ENCODE measurements at places on chromosomes 1 and 21. TPM values are rescaled to one million over a fixed set of nuclear protein-coding genes. Genes with fewer than 3 reads are reported as not detected.
A peak's percentile ranks its signal among the peaks of the same experiment; 100 is the strongest.

The C1orf141 gene
- total RNA-seq: not detected

The PDZK1IP1 gene
- total RNA-seq: 1.9 TPM

The SPRR4 gene
- not detected for total RNA-seq

GRCh38 chr1:180210008-180210620 lies 19.9 kb upstream of the LHX4 start:
- DNase-seq: no peak

DNA sequence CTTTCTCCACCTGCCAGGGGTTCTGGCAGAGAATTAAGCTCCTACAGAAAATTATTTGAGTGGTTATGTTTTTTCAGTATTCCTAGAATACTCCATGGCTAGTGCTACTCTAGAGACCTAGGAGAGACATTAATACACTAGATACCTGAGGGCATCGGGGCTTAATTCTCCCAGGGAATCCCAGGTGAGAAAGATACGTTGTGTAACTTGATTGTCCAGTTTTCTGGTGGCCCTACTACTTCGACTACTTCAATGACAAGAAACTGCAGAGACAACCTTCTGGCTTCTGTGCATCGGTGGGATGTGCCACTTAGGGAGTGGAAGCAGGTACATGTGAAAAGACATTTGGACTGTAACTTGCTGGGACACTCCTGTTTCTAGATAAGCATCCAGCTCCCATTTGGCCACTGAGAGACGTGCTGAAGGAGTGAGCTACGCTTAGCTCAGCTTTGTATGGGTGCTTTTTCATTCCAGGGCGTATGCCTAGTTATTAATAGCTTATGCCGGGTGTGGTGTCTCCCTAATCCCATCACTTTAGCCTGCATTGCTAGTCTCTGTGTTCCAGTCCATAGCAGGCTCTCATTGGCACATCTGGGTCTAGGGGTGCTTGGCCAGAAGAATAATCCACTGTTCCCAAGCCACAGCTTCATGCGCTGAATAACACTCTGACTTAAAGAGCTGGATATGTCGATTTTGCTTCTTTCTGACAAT lies 300.7 kb downstream of the SIPA1L2 start:
- no peak for DNase-seq

DNA sequence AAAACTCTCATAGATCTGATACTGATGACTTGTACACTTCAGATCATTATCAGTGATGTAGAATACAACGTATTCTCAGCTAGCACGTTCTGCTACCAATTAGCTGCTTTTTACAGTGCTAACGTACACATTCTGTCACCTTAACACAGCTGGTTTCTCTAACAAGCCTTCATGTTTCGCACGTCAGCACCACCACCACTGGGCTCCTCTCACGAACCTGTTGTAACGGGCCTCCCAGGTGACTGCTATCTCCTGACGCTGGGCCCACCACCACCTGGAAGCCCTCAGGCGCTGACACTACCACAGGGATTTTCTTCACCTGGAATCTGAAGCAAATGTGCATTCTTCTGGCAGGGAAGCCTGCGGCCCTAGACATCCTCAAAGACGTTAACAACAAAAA lies 19.8 kb downstream of the TOMM20 start:
- DNase-seq: peak; percentile 14

DNA sequence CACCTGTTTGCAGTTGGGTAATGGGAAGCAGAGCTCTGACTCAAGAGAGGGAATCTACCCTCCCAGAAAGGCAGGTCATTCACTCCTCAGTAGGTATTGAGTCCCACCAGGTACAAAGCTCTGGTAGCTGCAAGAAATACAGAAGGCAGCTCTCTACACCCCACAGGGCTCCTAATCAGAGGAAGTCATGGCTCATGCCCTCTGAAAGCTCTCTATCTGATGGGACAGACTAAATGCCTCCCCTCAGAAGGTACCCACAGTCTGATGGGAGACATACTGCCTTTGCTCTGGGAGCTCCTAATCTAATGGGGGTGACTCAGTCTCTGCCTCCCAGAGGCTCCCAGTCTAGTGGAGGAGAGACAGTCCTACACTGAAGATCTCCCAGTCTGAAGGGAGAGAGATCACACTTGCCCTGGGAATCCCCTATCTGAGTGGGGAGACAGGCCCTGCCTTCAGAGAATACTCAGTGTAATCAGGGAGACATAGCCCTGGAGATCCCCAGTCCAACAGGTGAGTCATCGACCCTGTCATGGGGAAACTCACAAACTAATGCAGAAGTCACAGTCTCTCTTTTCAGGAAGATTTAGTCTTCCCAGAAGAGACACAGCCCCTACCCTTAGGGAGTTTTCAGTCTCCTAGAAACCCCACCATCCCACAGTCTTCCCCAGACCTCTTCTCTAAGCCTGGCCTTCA lies 23.7 kb downstream of the CAMK1G start:
- no peak for DNase-seq

DNA sequence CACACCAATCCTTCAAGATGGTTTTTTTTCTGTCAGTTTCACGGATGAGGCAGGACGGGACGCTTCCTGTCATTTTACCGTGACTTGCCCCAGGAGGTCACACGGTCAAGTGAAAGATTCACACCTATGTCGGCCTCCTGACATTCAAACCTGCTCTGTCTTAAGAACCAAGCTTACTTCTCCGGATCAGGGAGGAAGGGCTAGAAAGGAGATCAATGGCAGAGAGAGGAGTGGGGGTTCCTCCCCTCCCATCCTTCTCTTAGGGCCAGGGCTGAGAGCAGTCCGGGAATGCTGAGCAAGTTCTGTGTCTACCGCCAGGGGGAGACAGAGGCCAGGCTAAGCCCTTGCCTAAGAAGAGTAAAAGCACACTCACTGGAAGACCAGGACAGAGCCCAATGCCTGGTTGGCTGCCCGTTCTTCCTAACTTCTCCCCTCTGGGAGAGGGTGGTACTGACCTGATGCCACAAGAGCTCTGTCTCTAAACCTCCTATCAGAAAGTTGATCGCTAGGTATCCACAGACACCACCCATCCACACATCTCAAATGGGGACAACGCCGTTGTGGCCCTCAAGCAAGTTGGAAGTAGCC lies 1.1 kb upstream of the PPM1J start:
- peak; percentile 89 for DNase-seq

DNA sequence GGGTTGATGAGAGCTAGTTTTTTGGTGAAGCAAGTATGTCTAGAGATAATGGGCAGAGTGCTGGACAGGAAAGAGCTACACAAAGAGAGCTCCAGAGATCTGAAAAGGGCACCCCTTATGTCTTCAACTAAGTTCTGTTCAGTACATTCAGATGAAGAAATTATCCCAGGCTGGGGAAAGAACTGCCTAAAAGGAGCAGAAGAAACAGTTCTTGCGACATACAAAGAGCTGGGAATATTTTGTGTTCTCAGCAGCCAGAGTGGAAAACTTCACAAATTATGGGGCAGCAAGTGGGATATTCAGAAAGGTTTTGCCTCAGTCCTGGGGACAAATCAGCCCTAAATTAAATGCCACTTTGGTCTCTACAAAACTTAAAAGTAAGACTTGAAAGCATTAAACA lies 17.4 kb upstream of the CCN1 start:
- DNase-seq: no peak

DNA sequence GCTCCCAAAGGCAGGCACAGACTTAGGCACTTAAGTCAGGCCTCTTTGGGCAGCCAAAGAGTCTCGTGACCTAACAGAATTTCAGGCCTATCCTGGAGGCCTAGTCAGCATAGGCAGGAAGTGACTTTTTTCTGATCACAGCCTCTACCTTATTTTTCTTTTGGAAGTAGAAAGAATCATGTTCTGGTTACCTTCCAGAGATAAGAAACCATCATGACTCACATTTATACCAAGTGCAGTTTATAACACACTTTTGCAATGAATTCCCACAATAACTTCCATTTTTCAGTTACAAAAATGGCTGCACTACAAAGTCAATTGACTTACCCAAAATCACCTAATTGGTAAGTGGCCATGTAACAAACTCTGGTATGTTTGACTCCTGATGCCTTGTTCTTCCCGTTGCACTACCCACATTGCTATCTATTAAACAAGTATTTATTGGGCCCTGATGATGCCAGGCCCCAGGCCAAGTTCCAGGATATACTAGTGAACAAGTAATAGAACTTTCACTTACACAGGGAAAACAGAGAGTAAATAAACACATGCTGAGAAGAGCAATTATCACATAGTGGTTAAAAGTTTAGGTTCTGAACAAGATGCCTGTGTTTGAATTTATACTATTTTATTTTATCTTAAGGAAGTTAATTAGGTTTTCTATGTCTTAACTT lies 74.3 kb downstream of the SH3GLB1 start:
- no peak for DNase-seq

DNA sequence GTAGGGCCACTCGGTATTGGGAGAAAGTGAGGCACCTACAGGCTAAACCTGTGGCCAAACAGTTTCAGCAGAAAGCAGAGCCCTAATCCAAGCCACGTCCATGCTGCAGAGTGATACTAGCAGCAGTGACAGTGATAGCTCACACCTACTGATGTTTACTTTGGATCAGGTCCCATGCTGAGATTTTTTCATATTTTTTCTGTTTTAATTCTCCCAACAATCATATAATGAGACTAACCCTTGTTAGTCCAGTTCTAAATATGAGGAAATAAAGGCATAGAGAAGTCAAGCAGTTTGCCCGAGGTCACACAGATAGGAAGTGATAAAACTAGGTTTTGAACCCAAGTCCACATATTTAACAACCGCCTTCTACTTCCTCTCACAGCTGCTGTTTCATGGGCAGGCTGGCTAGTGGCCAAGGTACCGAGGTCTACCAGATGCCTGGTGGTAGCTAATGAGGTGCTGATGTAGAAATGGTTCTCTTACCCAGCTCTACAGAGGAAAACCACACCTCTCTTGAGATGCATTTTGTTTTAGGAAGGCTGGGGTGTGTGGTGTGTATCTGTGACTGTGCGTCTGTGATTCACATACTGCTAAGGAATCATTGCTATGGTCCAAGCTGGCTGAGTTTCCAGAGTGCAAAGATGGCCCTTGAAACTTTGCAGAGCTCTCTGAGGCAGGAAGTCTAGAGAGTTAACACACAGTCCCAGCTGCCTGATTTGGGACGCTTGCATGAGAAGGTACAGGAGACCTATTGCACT lies 80.3 kb upstream of the ARTN start:
- DNase-seq: no peak

- DNase-seq: no peak
These were observed 3.9 kb upstream of the RGS1 start for GRCh38 chr1:192571668-192572067.

DNA sequence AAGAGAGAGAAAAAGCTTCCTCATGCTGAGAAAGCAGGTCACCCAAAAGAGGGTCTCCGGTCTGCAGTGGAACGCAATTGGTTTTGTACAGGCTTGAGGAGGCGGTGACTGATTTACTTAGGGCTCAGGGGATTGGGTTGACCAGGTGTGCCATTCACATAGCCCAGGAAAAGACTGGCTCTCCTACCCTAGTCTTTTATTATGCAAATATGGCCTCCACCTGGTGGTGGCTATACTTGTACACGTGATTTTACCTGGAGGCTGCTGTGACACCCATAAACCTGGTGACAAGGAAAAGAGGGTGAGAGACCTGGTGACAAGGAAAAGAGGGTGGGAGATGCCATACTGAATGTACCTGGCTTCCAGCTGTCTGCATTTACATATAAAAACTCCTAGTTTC lies 49.9 kb downstream of the DNTTIP2 start:
- DNase-seq: no peak

- no peak for DNase-seq
These were observed 87.7 kb downstream of the MAN1C1 start for GRCh38 chr1:25704267-25704691.

DNA sequence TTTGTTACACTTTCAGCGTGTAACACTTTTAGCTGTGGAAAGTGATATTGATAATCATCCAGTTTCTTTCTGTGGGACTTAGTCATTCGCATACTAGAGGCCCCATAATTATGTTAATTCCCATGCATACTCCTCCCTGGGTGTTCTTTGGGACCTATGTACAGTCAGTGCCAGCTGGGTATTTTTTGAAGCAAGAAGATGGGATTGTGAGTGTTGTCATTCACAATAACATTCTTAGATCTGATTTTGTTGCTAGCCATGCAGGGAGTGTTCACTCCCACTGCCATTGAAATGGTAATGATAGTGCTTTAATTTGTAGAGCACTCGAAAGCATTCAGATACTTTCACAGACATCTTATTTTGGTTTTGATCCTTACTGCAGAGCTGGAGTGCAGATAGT lies 11.6 kb downstream of the SARS1 start:
- no peak for DNase-seq

- DNase-seq: no peak
These were observed 33.7 kb upstream of the NBL1 start for GRCh38 chr1:19610282-19610981.

DNA sequence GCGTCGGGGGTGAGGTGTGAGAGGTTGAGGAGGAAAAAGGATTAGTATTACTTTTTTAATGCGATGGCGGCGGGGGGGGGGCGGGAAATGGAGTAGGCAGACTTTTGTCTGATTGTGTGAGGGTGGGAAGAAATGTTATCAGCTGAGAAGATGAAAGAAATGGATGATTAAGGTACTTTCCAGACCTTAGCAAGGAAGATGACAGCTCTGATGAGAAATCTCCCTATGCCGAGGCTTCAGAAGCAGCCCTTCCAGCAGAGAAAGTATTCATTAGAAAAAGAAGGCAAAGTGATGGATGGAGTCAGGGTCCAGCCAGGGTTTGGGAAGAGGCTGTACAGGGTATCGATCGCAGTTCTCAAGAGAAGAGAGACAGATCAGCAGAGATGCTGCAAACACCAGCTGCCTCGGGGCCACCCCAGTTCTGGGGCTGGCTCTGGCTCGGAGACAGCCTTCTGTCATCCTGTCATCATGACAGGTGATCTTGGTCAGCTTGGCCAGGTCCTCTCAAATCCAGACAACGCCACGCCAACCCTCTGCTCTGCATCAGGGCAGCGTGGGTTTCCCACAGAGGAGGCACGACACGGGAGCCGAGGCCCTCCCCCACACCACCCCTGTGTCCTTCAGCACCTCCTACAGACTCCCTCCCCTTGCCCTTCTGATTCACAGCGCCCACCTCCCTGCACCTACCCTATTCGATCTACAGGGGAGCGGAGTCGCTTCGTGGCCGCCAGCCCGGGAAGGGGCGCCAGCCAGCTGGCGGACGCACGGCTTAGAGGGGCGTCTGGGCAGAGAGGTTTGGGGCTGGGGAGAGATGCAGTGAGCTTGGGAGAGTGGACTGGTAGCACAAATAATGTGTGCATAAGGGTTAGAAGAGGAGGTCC lies 674 bp upstream of the ATXN7L2 start:
- DNase-seq: no peak

DNA sequence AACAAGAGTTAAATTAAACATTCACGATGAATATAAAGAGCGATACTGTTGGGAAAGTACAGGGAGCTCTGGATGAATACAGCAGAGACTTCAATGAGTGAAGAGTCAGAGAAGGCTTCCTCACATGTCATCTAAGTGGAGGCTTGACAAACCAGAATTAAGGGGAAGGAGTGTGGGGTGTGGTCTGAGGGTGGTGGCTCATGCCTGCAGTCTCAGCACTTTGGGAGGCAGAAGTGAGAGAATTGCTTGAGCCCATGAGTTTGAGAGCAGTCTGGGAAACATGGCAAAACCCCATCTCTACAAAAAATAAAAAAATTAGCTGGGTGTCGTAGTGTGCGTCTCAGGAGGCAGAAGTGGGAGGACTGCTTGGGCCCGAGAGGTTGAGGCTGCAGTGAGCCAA lies 8.7 kb downstream of the SDHB start:
- no peak for DNase-seq

GRCh38 chr1:192061556-192061955 lies 96.7 kb upstream of the RGS18 start:
- no peak for DNase-seq

All from ureter (tissue), 1 donor.